ENCODE measurements at places on chromosomes 7 and 10.

GRCh38 chr10:95096143-95096542 lies 26.8 kb upstream of the CYP2C8 start:
- no peak for DNase-seq

GRCh38 chr10:86073199-86073977 lies 293.2 kb downstream of the GRID1 start:
- DNase-seq = no peak

DNA sequence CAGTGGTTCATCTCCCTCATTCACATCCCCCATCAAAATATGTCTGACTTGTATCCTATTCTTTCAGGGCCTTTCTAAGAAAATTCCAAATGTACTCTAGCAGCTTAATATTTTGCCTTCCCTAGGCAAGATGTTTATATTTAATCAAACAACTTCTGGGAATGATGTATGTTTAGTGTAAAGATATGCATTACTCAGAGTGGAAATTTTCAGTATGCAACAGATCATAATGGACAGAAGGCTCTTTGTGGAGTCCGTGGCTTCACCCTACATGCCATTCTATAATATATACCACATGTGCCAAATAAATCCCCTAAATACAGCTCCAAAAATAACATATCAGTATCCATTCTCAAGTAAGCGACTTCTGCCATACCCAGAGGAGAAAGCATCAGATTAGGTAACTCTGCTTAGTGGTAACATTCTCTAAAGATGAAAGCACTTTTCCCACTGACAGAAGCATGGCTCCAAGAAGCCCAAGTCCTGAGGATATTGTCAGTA lies 316.6 kb downstream of the KCNMA1 start:
- no peak for DNase-seq

- DNase-seq = no peak
These were observed 22.1 kb downstream of the POLL start for GRCh38 chr10:101565936-101566332.

- no peak for DNase-seq
These were observed 193.4 kb upstream of the LRRN3 start for GRCh38 chr7:110897538-110897937.

DNA sequence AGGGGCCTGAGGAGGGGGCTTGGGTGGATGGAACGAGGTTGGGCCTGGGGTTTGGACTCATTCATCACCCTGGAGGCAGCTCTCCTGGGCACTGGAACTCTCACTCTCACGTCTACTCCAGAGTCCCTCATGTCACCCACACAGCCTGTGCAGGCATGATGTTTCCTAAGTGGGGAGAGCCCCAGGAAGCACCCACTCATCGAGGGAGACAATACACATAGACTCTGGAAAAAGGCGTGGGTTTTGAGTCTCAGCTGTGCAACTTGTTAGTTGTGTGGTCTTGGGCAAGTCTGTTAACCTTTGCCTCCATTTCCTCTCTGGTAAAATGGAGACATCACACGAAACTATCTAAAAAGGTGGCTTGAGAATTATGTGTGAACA lies 25.9 kb upstream of the RBM20 start:
- DNase-seq = no peak

- no peak for DNase-seq
These were observed 68.9 kb upstream of the CCDC71L start for GRCh38 chr7:106729720-106730385.

- DNase-seq = no peak
These were observed 88.1 kb upstream of the DDC start for GRCh38 chr7:50653126-50653864.

DNA sequence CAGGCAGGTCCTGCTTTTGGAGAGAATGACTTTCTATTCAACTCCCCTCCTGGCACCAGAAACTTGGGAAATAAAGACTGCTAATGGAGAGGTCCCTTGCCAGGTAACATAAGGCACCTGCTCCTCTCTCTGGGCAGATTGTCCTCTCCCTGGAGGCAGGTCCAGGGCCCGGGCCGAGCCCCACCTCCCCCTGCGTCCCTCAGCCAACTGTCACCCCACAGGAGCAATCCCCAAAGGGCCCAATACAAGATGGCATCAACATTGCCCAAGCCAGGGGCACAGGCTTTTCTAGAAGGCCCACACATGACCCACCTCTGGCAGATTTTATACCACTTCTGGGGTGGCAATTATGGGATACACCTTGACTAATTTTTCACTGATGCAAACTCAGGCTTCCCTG lies 145.2 kb downstream of the HERPUD2 start:
- no peak for DNase-seq

Data from D721Med (cell line).